ENCODE measurements at places on chromosomes 6 and 20.

GRCh38 chr20:38631155-38632022 is 29.8 kb downstream of the ARHGAP40 start:
- DNase-seq = no peak

DNA sequence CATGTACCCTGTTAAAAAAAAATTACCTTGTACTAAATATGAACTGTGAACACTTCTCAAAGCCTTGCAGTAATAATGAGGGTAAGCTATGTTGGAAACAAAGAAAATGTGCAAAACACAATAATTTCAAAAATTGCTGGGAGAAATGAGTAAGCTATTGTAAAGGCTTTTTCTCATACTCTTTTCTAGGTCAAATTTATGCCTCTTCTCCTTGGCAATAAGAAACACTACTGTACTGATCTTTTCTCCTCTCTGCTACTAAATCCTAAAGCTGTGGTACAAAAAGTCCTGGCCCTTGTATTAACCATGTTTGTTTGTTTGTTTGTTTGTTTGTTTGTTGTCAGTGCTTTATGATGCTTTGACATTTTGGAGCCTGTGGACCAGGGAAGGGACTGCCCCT is 17.5 kb upstream of the HUS1B start:
- no peak for DNase-seq

- DNase-seq = no peak
Measured at GRCh38 chr6:105900125-105900937, 185.8 kb upstream of the PRDM1 start.

- no peak for DNase-seq
Measured at GRCh38 chr6:125477844-125478243, 176.1 kb upstream of the HDDC2 start.

GRCh38 chr6:107956586-107957307 is 1.3 kb downstream of the SEC63 start:
- DNase-seq = peak; percentile 6

GRCh38 chr20:62808211-62808865 is 3.7 kb downstream of the OGFR start:
- DNase-seq = peak; percentile 78

GRCh38 chr6:52575502-52575892 is 1.4 kb downstream of the TRAM2 start:
- DNase-seq = no peak

- DNase-seq = no peak
Measured at GRCh38 chr6:32288426-32288825, 64.6 kb upstream of the NOTCH4 start.

DNA sequence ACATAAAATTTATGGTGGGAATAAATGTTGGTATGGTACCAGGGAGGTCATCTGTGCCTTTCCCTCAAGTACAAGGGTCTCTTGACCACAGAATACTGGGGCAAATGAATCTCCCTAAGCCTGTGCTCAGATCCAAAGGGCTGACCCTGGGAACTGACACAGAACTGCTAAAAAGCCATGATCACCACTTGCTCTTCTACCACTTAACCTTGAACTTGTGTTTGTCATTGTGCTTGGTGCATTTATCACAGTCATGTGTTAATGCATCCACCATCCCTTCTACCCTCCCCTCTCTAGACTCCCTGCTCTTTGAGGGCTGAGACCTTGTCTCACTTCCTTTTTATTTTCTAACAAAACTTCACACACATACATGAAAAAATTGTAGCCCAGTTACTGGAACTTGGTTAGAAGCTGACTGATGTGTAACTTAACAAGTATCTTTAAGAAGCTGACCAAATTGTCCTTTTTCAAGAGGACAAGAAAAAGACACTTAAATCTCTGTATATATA is 46.1 kb upstream of the PBOV1 start:
- no peak for DNase-seq

- DNase-seq = no peak
Measured at GRCh38 chr6:55047451-55048044, 126.8 kb upstream of the HCRTR2 start.

- no peak for DNase-seq
Measured at GRCh38 chr6:35318196-35319171, 20.9 kb downstream of the DEF6 start.

DNA sequence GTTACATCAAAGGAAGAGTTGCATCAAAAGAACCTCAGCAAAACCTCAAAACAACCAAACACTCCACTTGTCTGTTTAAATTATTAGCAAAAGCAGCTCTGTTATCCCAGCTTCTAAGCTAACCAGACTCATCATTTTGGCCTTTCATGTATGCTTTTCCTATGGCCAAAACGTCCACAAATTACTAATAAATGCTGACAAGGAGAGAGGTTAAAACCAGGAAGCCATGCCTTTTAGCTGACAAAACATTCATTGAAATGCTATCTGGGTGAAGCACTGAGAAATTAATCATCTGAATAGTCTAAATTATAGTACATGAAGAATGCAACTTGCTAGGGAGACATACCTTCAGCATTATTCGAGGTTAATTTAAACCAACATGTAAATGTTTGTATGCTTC is 80.6 kb downstream of the LAMA2 start:
- no peak for DNase-seq

DNA sequence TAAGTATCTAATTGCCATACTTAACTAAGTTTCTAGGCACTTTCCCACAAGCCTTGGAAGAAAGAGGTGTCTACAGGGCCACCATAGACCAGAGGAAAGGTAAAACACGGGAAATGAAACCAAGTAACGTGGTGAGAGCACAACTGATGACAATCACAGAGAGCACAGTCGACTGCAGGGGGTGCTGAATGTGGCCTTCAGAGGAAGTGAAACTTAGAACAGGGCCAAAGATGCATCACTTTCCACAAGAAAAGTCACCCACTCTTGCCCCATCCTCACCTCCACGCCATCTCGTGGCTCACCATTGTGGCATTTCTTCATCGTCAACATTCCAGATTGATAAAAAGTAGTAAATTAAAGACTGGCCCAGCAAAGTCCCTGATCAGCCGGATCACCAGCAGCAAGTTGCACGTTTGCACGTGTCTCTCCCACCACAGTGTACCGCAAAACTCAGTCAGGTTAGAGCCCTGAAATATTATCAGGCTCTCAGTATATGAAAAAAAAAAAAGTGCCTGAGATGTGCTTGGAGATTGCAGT is 31.4 kb downstream of the HIVEP2 start:
- DNase-seq = peak; percentile 82

DNA sequence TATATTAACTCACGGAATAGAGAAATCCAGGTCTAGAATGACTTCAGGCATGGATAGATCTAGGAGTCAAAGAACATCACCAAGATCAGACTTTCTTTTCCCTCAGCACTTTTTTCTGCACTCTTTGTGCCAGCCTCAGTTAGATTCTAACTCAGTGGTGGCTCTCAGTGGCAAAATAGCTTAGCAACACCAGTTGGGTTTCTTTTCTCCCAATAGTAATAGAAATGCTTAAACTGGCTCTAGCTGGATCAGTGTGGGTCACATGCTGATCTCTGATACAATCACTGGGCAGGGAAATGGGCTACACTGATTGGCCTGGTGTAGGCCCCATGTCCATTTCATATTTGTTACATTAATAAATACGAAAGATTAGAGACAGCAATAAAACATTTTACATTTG is 44.2 kb upstream of the ARFGEF2 start:
- no peak for DNase-seq

- no peak for DNase-seq
Measured at GRCh38 chr6:129753422-129753821, 43.4 kb upstream of the ARHGAP18 start.

GRCh38 chr20:54922636-54923035 is 447.2 kb downstream of the DOK5 start:
- DNase-seq = no peak
